ENCODE measurements at places on chromosomes 7 and 10.

GRCh38 chr10:122559228-122559627 lies 1.3 kb upstream of the DMBT1 start:
- DNase-seq, result no peak

DNA sequence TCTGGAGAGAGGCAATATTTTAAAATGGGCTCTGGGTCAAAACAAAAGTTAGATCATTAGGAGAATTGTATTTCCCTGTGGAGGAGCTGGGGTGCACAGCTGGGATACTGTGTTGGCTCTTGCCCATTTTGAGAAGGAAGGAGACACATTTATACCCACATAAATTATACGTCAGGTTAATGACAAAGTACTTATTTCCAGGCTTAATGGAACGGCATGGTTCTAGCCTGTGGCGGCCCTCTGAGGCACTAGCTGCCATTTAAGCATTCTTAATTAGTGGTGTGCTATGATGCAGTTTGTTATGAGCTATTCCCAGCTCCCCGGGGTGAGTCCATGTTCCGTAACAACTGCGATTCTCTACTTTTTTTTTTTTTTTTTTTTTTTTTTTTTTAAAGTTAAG lies 193.5 kb downstream of the SEC23IP start:
- no peak for DNase-seq

DNA sequence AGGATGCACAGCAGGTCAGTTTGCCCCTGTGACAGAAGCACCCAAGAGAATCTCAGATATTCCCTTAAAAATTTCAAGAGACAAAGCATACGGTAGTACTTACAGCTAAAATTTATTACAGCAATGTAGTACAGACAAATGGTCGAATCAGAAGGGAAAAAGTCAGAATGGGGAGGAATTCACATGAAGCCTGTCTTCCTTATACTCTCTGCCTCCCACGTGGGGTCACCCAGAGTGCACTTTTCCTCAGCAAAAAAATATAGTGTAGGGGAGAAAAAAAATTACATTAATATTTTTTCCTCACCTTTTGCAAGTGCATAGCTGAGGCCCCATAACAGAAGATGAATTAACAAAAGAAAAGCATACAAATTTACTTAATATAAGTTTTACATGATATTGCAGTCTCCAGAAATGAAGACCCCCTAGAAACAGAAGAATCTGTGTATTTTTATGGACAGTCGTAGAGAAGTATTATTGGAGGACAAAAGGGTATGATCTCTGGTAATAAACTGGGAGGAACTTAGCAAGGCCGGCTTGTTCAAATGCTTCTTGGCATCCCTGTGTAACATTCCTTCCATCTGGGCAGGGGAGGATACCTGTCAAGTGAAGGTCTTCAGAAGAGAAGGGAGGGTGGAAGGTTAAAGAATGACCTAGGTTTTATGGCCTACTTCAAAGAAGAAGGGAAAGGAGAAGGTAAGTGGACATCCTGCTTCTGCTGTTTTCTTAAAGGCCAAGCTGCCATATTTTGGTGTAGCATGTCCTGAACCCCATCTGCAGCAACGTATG lies 270.6 kb upstream of the MAGI2 start:
- DNase-seq, result no peak

- no peak for DNase-seq
Observed at GRCh38 chr10:61708846-61709245, 46.1 kb downstream of the CABCOCO1 start.

GRCh38 chr10:6165221-6165725 lies 37.5 kb upstream of the PFKFB3 start:
- no peak for DNase-seq

DNA sequence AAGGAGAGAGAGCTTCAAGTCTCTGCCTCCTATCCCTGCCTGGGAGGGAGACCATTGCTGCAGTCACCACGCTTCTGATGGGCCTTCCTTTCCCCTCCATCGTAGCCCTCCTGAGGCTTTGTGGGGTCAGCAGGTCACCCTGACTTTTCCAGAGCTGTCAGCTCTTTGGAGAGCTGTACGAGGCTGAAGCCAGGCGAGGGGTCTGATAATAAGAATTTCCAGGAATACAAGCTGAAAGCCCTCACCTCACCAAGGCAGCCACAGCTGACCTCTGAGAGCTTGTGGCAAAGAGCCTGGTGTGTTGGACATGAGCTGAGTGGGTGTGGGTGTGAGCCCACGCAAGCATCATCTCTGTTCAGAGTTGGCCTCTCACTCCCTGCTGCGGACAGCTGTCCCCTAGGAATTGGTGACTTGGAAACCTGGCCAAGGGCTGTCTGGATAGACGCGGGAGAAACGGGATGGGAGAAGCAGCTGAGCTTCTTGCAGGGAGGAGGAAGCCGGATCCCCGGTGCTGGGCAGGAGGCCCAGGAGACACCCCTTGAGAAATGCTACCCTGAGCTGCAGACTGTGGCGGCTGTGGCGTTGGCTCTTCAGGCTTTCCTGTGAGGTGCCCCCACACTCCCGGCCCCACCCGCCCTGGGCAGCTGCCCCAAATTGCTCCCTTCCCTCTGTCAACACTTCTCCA lies 122.1 kb upstream of the BTBD16 start:
- no peak for DNase-seq

DNA sequence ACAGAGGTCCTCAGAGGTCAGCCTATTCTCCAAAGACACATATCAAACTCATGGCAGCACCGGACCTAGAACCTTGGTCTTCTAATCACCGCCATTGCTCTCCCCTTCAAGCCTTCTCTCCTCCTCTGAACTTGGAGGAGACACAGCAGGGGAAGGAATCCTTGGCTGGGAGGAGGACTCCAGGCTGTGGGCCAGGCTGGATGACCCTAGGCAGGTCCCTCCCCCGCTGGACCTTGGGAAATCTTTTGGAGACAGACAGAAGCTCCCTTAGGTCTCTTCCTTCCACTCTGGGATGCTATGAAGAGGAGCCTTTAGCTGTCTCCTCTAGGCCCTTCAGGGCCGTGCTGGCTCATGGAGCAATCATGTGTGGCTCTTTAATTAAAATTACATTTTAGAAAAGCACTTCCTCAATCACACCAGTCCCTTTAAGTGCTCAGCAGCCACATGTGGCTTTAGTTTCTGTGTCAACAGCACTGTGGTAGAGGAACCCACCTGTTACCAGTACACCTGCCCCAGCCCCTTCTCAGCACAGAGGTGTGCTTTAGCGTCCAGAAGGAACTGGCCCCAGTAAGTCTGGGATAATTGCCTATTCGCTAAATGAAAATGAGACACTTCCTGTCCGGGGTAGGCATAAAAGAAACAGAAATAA lies 238.2 kb downstream of the CELF2 start:
- DNase-seq, result no peak

GRCh38 chr7:43954524-43955228 lies 28.4 kb downstream of the UBE2D4 start:
- peak; percentile 15 for DNase-seq

DNA sequence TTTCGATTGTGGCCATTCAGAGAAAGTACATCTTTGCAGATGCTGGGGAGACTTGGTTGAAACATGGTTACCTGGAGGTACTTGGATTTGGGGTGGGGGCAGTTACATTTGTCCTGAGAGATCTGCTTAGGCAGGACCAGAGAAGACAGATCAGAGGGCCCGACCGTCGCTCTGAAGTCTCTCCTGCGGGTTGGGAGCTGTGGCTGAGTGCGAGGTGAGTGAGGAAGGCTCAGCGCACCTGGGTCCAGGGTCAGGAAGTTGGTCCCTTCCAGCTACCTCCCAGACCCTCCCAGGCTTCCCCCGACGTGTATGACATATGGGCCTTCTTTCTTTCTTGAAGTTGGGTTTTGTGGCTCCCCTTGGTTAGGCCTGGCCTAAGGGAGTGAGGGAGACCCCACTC lies 56.3 kb downstream of the LHPP start:
- DNase-seq, result no peak

GRCh38 chr7:150335108-150335773 lies 6.2 kb downstream of the RARRES2 start:
- DNase-seq, result no peak

- DNase-seq, result no peak
Observed at GRCh38 chr7:45643630-45644029, 69.5 kb downstream of the ADCY1 start.
